ENCODE measurements at places on chromosomes 1 and 21. TPM values are rescaled to one million over a fixed set of nuclear protein-coding genes. Genes with fewer than 3 reads are reported as not detected.

DNA sequence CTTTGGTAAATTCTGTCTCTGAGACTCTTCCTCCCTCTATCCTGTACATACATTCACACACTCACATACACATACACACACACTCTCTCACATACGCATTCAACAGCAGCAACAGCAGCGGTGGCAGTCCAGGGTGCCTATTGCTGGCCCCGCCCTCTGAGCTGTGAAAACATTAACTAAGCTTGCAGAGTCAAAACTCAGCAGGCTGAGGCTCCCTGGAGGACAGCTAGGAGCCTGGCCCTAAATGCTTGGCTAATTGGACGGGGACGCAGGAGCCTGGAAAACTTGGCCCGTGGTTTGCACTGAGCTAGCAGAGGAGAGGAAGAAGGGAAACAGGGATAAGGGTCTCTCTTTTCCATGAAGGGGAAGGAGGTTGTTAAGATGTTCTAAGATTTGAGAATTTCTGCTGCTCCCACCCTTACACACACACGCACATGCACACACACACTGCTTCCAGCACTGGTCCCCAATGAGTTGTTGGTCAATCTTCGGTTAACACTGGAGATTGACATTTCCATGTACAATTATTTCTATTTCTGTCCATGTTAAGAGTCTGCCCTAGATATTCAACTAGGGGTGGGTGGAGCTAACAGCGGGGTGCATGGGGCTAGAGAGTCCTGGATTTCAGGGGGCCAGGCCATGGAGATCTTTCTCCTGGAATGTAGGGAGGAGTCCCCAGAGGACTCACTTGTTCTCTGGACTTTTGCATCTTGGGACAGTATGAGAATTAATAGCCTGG is 94.2 kb downstream of the PLXNA2 start:
- DNase-seq: no peak

- peak; percentile 7 for DNase-seq
These were observed 61.7 kb upstream of the DNAJC6 start for GRCh38 chr1:65247419-65248359.

- DNase-seq: peak; percentile 89
These were observed 98.4 kb downstream of the EBNA1BP2 start for GRCh38 chr1:43073490-43074230.

- no peak for DNase-seq
These were observed 47.9 kb downstream of the ELF3 start for GRCh38 chr1:202058001-202058908.

GRCh38 chr1:107076841-107077240 is 20.4 kb downstream of the PRMT6 start:
- no peak for DNase-seq

DNA sequence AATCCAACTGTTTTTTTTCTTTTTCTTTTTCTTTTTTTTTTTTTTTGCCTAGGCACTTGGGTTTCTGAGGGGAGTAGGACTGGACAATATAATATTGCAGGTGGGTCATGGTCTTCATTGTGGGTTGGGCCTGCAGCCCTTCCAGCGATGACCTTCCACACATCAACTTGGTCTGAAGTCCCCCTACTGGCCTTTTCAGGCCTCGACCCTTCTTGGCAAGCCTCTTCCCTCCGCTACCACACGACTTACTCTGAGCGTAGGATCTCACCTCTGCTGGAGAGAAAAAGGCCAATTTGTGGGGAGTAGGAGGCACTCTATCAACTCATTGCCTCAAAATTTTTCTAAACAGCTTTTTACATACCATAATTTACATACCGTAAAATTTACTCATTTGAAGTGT is 51.1 kb upstream of the GRIK3 start:
- no peak for DNase-seq

The CXADR gene
- polyA plus RNA-seq: 17.3 TPM

- DNase-seq: no peak
These were observed 184.7 kb downstream of the ST6GALNAC3 start for GRCh38 chr1:76259270-76259669.

DNA sequence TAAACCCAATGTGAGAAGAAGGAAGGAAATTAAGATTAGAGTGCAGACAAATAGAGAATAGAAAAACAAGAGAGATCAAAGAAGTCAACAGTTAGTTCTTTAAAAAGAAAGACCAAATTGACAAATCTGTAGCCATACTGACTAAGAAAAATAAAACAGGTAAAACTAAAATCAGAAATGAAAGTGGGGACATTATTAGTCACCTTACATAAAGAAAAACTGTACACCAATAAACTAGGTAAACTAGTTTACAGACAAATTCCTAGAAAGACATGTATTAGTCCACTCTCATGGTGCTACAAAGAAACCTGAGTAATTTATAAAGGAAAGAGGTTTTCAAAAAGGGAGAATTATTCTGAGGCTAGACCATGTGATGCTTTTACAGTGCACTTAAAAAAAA is 22.3 kb downstream of the BLZF1 start:
- DNase-seq: no peak

DNA sequence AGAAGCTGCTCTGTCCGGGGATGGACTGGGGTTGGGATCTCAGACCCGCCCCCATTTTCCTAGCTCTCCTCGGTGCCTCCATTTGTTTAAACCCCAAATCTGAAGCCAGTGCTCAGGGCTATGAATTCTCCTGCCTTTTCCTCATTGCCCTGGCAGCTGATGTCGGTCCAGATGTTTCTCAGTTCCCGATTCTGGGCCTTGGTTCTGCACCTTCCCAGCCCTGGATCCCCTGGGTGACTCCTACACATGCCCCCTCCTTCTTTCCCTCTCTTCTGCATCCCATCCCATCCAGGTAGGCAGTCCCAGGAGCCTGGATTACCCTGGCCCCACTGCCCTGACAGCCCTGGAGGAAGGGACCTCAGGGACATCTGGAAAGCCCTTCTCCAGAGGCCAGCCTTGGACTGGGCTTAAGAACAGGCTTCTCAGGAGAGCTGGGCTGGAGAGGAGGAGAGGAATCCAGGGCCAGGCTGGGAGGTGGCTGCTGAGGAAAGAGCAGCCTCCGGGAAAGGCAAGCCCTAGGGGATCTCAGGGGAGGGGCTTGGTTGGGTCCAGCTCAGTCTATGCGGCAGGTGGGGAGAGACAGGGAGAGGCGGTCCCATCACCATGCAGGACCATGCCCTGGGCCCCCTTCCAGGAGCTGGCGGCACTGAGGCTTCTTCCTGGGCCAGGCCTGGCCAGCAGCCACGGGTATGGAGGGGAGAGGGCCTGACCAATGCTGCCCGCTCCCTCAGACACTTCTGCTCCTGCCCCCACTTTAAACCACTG is 6.8 kb upstream of the EPS8L3 start:
- peak; percentile 79 for DNase-seq

DNA sequence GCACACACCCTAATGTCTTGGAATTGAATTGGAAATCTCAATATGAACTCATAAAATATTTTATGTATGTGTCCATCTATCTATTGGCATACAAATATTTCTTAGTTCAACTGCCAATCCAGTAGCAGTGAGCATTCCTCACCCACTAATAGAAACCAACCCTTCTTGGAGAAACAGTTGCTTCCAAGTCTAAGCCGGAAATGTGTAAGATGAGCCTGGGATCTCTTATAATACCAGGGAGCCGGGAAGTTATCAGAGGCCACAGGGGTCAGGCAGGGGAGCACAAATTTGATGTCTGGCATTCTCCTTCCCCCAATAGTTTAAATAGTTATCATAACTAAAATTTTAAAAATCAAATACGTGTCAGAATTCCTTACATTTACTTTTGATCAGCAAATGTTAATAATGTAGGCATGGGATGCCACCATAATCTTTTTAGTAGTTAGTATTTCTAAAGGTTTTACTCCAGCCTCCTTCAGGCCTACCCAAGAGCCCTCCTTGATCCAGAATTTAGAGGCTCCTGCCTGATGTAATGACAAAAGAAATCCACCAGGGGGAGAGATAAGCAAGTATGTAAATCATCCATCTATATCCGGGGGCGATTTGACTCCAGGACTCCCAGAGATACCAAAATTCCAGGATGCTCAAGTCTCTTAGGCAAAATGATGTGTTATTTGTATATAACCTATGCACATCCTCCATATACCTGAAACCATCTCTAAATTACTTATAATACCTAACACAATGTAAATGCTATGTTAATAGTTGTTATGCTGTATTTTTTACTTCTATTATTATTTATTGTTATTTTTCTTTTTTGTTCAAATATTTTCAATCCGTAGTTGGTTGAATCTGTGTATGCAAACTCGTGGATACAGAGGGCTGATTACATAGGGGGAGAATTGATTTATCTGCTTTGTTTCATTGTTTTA is 218.7 kb upstream of the COA6 start:
- DNase-seq: peak; percentile 69

The LRRN2 gene
- polyA plus RNA-seq: 9.2 TPM

The S100A7A gene
- polyA plus RNA-seq: not detected

The GBP6 gene
- not detected for polyA plus RNA-seq

DNA sequence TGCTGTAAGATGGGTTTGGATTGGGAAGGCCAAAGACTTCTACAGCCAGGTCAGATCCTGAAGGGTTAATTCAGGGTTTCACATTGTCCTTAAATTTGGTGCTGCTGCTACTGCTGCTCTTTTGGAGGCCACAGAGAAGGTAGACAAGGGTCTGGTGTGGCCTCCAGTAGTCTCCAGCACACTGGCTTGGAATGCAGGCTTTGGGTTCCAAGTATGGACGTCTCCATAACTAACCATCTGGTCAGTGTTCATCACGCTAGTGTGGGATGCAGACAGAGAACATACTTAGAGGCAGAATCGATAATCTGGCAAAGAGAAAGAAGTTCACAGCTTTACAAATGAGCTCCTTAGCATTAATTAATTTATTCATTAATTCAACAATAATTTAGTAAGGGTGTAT is 154.1 kb downstream of the ZBTB18 start:
- DNase-seq: no peak

GRCh38 chr1:29237129-29237821 is 953 bp downstream of the PTPRU start:
- DNase-seq: peak; percentile 52

DNA sequence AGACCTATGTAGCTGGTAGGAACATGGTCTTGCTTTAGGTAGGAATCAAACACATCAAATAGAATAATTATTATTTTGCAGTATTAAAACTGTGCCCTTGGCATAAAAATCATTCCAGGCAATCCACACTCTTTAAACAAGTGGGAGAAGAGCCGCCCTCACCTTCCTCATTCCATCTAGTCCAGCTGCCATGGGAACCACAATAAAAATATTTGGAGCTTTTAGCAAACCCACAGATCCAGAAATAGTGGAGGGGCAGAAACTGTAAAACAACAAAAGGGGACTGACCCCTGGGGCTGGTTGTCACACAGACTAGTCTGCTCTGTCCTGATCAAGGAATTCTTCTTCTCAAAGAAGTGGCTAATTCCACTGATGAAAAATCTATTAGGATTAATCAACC is 61.6 kb downstream of the PTPRC start:
- DNase-seq: no peak

DNA sequence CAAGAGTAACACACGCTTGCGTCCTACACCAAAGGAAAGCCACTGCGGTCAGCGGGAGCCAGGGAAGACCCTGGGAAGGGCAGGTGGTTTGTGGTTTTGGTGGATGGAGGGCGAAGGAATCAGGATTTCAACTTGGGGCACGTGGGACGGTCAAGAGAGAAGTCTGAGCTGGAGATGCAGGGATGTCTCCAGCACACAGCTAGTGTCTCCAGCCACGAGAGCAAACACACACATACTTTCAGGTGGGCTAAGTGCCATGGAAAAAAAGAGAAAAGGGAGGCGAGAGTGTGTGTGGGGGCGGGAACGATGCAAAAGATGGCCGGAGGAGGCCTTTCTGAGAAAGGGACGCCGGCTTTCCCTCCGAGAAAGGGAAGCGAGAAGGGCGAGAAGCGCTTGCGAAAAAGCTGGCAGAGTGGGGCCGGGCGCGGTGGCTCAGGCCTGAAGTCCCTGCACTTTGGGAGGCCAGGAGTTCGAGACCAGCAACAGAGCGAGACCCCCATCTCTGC is 1.4 kb upstream of the SRRM1 start:
- DNase-seq: peak; percentile 10

The ZMYM4 gene
- 13.8 TPM for polyA plus RNA-seq

The TSPEAR gene
- polyA plus RNA-seq: 2.4 TPM

GRCh38 chr1:118485757-118486156 is 300.7 kb upstream of the SPAG17 start:
- DNase-seq: peak; percentile 5

GRCh38 chr1:18440385-18441226 is 40.1 kb upstream of the KLHDC7A start:
- DNase-seq: no peak

The LENEP gene
- not detected for polyA plus RNA-seq

The MROH7 gene
- polyA plus RNA-seq: 0.32 TPM

The ARHGAP30 gene
- polyA plus RNA-seq: 0.93 TPM

GRCh38 chr1:56911098-56911938 is 54.5 kb downstream of the C8B start:
- DNase-seq: no peak

The SPATA1 gene
- not detected for polyA plus RNA-seq

The OR2T35 gene
- polyA plus RNA-seq: not detected

All from brain (organoid and tissue), 16 donors.